RKO (cell line): ENCODE measurements at places on chromosomes 2 and 18.

- DNase-seq = no peak
These were observed 331.1 kb downstream of the RND3 start for GRCh38 chr2:150156415-150156814.

DNA sequence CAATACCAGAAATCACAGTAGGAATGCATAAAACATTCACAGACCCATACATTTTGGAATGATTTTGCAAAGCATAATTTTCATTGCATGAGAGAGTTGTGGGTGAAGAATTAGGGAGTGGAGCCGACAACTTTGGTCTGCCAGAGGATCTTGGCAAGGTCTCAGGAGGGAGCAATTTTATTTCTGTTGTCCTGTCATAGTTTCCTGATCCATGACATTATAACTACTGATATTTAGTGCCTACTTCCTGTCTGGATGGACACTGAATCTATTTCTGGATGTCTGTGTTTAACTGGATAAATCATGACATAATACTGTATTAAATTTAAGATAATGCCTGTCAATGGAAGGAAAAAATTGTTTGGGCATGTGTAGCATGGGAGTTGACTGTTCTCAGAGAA is 2.4 kb downstream of the ITGA4 start:
- no peak for DNase-seq

DNA sequence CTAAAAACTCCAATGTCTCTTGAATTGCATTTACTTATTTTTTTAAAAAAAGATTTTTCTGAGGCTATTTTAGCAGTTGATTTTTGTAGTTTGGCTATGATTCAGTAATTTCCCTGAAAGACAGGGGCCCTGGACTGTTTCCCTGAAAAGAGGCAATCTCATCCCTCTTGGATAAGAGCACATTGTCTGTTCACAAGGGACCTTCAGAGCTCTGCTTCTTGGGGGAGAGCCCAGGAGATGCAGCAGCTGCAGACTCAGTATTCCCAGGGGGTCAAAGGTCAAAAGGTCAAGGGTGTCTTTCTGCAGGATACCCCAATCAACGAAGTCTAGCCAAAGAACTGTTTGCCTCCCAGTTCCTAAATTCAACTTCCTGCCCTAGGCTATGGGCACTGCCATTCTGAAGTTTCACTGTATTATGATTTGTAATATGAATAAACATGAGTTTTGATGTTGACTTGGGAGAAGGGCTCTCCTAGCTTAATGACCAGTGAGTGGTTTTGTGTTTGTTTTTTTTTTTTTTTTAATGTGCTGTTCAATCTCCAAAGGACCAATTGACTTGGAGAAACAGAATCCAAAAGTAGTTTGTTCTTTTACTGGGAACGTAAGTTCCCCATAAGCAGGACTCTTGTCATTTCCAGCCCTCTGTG is 157.0 kb upstream of the SERPINE2 start:
- no peak for DNase-seq

DNA sequence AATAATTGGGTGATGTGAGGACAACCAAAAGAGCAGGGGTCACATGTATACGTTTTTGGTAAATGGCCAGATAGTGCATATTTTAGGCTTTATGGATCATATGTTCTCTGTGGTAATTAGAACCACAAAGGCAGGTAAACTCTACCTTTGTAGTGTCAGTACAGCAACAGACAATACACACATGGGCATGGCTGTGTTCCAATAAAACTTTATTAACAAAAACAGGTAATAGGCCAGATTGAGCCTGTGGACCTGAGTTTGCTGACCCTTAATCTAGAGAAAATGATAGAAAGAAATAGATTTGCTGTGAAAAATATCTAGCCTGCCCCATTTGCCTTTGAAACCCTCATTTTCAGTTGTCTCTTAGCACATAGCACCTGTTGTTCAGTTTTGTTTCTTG is 177.2 kb upstream of the CXCR4 start:
- DNase-seq = no peak

GRCh38 chr2:101696272-101697123 is 1.0 kb upstream of the MAP4K4 start:
- no peak for DNase-seq

DNA sequence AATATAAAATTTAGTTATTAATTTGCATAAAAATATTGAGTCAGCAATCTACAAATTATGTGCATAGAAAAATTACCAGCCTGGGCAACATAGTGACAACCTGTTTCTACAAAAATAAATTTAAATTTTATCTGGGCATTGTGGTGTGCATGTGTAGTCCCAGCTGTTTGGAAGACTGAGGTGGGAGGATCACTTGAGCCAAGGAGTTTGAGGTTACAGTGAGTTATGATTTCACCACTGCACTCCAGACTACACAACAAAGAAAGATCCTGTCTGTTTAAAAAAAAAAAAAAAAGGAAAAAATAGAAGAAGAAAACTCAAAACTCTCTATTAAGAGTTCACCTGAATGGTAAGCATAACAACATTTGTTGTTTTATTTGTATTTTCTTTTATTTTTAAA is 1048.4 kb upstream of the CDH2 start:
- DNase-seq = no peak

DNA sequence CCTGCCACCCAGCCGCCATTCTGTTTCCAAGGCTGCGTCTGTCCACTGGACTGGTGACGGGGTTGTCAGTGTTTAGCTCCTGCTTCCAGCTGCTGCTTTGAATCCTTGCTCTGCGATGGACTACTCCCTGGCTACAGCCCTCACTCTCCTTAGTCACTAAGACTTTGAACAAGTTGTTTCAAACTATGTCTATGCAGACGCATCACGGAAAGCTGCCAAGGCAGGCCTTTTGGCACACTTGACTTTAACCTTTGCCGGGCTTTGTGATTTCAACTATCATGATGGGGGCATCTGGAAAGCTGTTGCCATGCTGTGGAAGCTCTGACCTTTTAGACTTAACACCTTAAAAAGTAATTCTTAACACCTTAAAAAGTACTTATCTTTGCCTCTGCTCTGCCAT is 54.4 kb downstream of the PDE11A start:
- DNase-seq = no peak

DNA sequence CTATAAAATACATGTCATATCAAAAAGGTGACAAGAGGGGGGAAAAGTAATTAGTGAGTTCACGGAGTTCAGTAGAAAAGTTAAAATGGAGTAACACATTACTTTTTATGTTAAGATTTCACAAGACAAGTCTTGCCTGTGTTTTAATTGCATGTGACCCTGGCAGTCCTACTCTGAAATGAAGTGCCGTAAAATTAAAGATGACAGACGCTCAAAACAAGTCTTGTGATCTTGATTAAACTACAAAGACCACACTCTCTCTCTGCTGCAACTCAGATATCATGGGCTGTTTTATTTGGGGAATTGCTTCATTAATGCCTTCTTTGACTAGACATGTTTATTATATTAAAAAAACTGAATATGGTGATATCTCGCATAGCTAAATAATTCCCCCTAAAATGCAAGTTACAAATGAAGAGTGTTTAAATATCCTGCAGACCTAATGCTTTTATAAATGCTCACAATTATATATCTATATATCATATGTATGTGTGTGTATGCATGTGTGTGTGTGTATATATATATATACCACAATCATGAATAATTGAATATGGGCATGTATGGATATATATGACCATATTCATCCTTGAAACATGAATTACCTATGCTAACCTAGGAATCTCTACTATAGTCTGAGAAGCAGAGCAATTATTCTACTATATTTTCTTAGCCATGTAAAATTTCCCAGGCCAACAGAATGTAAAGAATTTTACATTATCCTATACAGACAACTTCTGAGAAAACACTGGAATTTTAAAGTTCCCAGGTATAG is 647.5 kb downstream of the ARHGAP15 start:
- DNase-seq = no peak

DNA sequence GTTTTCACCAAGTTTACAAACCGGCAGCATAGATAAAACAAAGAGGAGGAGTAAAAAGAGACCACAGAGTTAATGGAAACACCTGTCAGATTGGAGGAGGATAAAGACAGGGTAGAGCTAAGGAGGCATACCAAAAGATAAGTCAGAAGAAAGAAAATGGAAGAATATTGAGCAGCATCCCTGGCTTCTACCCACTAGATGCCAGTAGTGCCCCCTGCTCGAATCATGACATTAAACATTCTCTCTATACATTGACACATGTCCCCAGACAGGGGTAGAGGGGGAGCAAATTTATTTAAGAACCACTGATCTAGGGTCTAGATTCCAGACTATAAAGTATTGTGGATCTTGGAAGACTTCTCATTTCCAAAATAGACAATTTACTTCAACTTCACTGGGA is 159.8 kb upstream of the ETAA1 start:
- DNase-seq = no peak

GRCh38 chr2:221468317-221468716 is 103.8 kb downstream of the EPHA4 start:
- no peak for DNase-seq

- DNase-seq = no peak
These were observed 56.0 kb downstream of the HAUS1 start for GRCh38 chr18:46160050-46160798.

GRCh38 chr2:11539317-11540147 is 5.7 kb downstream of the GREB1 start:
- DNase-seq = no peak

DNA sequence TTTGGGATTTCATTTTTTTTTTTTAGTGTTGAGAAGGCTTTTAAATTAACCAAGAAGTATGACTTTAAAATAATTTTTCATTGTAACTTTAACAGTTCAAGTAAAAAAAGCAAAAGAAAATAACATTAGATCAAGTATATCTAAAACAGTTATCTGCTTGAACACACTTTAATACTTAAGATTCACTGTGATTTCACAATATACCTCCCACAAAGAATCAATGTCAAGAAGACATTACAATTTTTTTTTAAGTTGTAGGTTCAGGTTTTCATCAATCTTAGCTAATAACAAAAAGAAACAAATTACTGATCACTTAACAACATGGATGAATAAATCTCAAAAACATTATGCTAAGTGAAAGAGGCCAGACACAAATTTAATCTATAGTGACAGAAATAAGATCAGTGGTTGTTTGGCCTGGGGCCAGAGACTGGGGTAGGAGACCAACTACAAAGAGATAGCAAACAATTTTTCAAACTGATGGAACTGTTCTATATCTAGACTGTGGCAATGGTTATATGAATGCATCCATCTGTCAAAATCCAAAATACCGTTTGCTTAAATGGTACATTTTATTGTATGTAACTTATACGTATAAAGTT is 74.8 kb upstream of the FRZB start:
- no peak for DNase-seq

DNA sequence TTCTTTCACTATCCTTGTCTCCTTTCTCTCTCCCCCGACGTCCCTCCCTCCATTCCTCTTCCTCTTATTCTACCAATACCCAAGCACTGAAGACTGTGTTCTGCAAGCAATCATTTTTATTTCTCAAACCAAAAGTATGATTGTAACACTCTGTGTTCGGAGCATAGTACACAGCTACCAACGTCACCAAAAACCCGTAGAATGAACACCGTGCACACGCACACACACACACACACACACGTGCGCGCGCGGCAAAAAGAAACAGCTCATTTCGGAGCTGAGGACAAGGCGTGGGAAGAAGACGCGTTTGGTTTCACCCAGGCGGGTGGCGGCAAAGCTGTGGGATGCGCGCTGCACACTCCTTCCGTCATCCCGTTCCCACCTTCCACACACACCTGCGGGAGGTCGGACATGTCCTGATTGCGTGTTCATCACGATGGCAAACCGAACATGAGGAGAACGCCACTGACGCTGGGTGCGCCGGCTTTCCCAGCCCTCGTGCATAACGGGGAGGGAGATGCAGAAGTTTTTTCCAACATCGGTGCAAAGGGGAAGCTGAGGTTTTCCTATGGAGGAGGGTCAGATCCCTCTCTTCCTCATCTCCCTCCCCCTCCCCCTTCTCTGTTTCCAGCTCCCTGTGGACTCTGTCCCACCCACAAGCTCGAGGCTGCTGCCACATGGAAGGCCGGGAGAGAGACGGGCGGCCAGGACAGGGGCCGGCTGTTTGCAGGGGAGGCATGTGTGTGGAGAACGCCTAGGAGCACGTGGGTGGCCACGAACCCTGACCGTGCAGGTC is 20.4 kb downstream of the MBP start:
- DNase-seq = no peak

DNA sequence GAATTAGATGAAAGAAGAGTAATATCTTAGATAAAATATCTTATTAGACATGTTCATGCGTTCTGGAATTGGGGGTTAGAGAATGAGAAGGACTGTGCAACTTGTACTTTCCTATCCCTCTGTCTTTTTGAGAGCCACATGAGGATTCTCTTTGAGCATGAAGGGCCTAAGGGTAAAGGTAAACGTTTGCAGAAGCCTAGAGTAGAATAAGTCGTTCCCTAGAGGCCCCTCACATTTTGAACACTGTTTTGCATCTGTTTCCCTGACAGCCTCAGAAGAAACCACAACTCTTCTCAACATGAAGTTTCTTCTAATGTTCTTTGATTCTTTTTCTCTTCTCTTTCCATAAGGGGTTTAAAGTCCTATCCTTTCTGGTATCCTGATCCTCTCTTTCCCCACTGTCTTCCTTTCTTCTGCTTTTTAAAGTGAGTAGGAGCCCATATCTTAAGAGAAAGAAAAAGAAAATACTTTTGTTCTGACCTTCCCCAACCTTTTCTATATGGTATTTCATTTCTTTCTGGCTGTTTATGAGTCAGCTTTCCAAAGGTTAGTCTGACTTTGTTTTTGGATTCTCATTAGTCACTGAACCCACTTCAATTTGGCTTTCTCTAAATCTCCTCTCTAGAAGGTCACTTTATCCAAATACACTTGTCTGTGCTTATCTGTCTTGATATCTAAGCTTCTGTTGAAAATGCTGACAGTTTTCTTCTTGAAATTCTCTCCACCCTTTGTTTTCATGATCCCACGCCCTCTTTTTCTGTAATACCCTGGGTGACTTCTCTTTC is 34.8 kb downstream of the PPP1R1C start:
- no peak for DNase-seq

- peak; percentile 92 for DNase-seq
These were observed 18.4 kb downstream of the ATOH8 start for GRCh38 chr2:85772019-85772745.

DNA sequence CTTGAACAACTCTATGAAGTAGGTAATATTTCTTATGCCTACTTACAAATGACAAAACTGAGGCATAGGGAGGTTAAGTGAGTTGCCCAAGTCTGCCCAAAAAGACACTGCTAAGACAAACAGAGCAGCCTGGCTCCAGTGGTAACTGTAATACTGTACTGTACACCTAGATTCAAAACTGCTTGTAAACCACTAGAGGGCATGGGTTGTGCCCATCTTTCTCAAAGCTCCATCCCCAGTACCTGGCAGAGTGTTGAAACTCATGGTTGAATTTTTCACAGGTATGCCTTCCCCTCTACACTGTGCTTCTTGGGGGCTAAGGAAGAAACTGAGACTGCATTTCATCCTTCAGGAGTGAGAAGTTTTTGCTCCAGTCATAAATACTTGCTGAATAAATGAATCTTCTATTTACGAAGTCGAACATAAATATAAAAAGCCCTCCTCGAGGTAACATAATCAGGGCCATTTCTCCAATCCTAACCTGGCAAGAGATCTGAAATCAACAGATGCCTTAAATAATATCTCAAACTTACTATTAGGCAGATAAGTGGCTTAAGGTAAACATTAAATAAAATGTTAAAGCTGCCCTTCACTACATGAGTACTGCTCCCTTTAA is 2.0 kb downstream of the PPP4R1 start:
- peak; percentile 79 for DNase-seq

GRCh38 chr2:207078186-207078798 is 87.5 kb downstream of the KLF7 start:
- no peak for DNase-seq

GRCh38 chr2:240347373-240347940 is 88.0 kb upstream of the GPC1 start:
- no peak for DNase-seq
